ENCODE measurements at places on chromosomes 4 and X. TPM values are rescaled to one million over a fixed set of nuclear protein-coding genes. Genes with fewer than 3 reads are reported as not detected.

F9 gene
- 0.06 TPM for total RNA-seq

PAQR3 gene
- 76.6 TPM for total RNA-seq

GDPD2 gene
- total RNA-seq = not detected

RRH gene
- 1.0 TPM for total RNA-seq

IL13RA2 gene
- 15.5 TPM for total RNA-seq

ARHGAP4 gene
- 34.6 TPM for total RNA-seq

PDGFRA gene
- 86.1 TPM for total RNA-seq

HMX1 gene
- total RNA-seq = 4.2 TPM

UGT2B17 gene
- 0.24 TPM for total RNA-seq

RBM46 gene
- total RNA-seq = 27.3 TPM

ZXDB gene
- total RNA-seq = 7.6 TPM

ARL9 gene
- 4.7 TPM for total RNA-seq

TMEM156 gene
- total RNA-seq = not detected

ANOS1 gene
- total RNA-seq = 29.4 TPM

APLN gene
- total RNA-seq = 3.1 TPM

TMEM31 gene
- 110 TPM for total RNA-seq

RAB9A gene
- 13.1 TPM for total RNA-seq

PPEF2 gene
- total RNA-seq = 0.50 TPM

ZNF630 gene
- 5.6 TPM for total RNA-seq

PWWP3B gene
- total RNA-seq = 60.9 TPM

CT45A10 gene
- 27.9 TPM for total RNA-seq

ZCCHC18 gene
- 6.2 TPM for total RNA-seq

ZNF718 gene
- total RNA-seq = 28.9 TPM

PRKG2 gene
- 1.7 TPM for total RNA-seq

NPY5R gene
- total RNA-seq = 0.93 TPM

GABRB1 gene
- 0.50 TPM for total RNA-seq

GPR173 gene
- 2.8 TPM for total RNA-seq

LINC00632 gene
- 10.2 TPM for total RNA-seq

ZRSR2 gene
- 6.6 TPM for total RNA-seq

GAGE12F gene
- total RNA-seq = 2.4 TPM
